ENCODE measurements at places on chromosomes 13 and 19.
A peak's percentile ranks its signal among the peaks of the same experiment; 100 is the strongest.

- no peak overlapping the region for H3K27ac ChIP-seq
- H3K27me3 ChIP-seq = no peaks in the 10 kb centered on the region
- no peak overlapping the region for H3K4me3 ChIP-seq
- no peaks in the 10 kb centered on the region for H3K4me1 ChIP-seq
Measured at GRCh38 chr19:813219-814151, 8.3 kb downstream of the PLPPR3 start.

- H3K27me3 ChIP-seq = no peaks in the 10 kb centered on the region
- no peaks in the 10 kb centered on the region for H3K36me3 ChIP-seq
Measured at GRCh38 chr13:66965181-66965580, 265.0 kb downstream of the PCDH9 start.

DNA sequence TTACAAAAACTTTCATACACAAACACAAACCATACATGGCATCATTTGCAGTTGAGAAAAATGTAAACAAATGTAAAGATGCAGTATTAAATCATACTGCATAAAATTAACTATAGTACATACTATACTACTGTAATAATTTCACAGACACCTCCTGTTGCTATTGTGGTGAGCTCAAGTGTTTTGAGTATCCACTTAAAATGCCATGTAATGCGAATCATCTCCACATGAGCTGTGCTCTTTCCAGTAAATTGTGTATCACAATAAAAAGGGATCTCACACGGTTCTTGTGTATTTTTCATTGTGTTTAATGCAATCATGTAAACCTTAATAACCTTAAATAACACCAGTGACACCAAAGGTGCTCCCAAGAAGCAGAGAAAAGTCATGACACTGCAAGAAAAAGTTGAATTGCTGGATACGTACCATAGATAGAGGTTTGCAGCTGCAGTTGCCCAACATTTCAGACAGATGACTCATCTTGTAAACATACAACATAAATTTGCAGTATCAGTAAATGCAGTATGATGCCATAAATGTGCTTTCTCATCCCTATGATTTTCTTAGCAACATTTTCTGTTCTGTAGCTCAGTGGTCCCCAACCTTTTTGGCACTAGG, 166.6 kb downstream of the RAP2A start:
- H3K36me3 ChIP-seq = no peaks in the 10 kb centered on the region
- H3K27me3 ChIP-seq = no peaks in the 10 kb centered on the region
- no peak overlapping the region for H3K4me3 ChIP-seq
- H3K4me1 ChIP-seq = no peaks in the 10 kb centered on the region
- DNase-seq = no peak

DNA sequence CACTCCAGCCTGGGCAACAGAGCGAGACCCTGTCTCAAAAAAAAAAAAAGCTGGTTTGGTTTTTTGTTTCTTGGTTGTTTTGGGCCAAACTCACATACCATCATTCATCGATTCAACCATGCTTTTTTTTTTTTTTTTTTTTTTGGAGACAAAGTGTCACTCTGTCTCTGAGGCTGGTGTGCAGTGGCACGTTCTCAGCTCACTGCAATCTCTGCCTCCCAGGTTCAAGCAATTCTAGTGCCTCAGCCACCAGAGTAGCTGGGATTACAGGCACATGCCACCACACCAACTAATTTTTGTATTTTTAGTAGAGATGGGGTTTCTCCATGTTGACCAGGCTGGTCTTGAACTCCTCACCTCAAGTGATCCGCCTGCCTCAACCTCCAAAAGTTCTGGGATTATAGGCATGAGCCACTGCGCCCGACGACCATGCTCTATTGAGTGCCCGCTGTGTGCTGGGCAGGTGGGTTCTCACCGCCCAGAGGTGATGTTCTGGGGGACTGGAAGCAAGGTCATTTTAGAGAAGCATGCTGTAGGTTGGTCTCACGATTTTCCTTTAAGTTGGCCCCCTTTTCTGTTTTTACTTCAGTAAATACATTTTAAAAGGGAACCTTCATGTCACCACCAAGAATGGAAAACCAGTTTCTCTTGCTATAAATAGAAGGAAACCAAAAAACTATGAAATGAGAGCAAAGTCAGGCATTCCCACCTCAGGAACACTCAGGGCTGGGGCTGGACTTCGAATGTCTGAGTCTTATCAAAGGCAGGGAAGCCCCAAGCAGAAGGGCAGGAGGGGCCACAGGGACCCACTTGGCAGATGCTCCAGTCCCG, 8.3 kb upstream of the JUND start:
- no peak overlapping the region for H3K4me3 ChIP-seq
- no peaks in the 10 kb centered on the region for H3K36me3 ChIP-seq
- DNase-seq = no peak

- no peaks in the 10 kb centered on the region for H3K27me3 ChIP-seq
- no peak overlapping the region for H3K27ac ChIP-seq
- DNase-seq = peak; percentile 79
Measured at GRCh38 chr19:3275583-3276340, 51.3 kb downstream of the CELF5 start.

DNA sequence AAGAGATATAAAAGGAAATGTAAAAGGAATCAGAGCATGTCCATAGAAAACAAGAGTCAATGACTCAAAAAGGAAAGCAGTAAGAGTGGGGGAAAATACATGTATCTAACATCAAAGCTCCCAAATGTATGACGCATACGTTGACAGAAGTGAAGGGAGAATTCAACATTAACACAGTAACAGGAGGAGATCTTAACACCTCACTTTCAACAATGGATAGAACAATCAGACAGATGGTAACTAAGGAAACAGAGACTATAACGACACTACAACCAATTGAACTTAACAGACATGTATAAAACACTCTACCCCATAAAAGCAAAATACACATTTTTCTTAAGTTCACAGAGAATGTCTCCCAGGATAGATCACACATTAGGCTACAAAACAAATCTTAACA, 774.8 kb upstream of the ARGLU1 start:
- no peaks in the 10 kb centered on the region for H3K36me3 ChIP-seq
- no peak overlapping the region for H3K4me3 ChIP-seq
- DNase-seq = no peak
- no peaks in the 10 kb centered on the region for H3K4me1 ChIP-seq
- H3K27ac ChIP-seq = no peak overlapping the region

DNA sequence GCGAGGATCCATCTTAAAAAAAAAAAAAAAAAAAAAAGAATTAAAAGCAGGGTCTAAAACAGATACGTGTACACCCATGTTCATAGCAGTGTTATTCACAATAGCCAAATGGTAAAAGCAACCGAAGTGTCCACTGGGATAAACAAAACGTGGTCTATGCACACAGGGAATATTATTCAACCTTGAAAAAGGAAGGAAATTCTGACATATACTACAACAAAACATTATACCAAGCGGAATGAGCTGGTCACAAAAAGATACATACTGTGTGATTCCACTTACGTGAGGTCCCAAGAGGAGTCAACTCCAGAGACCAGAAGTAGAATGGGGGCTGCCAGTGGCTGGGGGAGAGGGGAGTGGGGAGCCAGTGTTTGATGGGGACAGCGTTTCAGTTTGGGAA, 14.7 kb upstream of the ADPRHL1 start:
- H3K4me3 ChIP-seq = no peak overlapping the region
- no peaks in the 10 kb centered on the region for H3K4me1 ChIP-seq
- H3K27me3 ChIP-seq = no peaks in the 10 kb centered on the region
- H3K36me3 ChIP-seq = no peaks in the 10 kb centered on the region
- no peak for DNase-seq

DNA sequence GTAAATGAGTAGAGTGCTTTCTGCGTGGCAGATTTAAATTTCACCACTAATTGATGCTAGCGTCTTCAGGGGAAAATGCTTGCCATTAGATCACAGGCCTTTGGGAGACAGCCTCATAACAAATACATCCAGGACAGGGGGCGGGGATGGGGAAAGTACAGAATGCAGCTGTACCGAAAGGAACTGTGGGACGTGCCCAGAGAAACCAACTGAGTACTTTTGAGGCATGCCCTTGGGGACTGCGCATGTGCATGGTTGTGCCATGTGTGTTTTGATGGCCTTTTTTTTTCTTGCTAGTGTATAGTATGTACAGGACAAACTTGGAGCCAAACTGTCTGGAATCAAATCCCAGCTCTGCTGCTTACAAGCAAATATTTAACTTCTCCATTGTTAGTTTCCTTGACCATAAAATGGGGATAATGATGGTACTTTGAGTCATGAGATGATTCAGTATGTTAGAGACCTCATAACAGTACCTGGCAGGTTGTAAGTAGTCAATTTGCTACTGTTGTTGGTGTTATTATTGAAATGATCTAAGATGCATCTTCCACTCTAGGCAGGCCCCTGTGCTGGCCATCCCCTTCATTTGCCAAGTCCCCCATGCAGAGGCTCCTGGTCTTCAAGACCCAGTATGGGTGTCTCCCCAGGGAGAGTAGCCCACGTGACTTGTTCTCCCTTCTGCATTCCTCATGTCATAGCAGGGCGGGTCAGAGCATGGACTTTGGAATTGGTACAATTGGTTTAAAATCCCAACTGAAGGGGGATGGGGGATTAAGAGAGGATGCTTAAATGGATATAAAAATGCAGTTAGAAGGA, 68.3 kb upstream of the NPAS1 start:
- peak overlapping the region; percentile 50 for H3K27ac ChIP-seq
- peaks cover 12% of the 10 kb centered on the region for H3K4me1 ChIP-seq
- no peak overlapping the region for H3K4me3 ChIP-seq
- peaks cover 3% of the 10 kb centered on the region for H3K36me3 ChIP-seq
- DNase-seq = no peak

DNA sequence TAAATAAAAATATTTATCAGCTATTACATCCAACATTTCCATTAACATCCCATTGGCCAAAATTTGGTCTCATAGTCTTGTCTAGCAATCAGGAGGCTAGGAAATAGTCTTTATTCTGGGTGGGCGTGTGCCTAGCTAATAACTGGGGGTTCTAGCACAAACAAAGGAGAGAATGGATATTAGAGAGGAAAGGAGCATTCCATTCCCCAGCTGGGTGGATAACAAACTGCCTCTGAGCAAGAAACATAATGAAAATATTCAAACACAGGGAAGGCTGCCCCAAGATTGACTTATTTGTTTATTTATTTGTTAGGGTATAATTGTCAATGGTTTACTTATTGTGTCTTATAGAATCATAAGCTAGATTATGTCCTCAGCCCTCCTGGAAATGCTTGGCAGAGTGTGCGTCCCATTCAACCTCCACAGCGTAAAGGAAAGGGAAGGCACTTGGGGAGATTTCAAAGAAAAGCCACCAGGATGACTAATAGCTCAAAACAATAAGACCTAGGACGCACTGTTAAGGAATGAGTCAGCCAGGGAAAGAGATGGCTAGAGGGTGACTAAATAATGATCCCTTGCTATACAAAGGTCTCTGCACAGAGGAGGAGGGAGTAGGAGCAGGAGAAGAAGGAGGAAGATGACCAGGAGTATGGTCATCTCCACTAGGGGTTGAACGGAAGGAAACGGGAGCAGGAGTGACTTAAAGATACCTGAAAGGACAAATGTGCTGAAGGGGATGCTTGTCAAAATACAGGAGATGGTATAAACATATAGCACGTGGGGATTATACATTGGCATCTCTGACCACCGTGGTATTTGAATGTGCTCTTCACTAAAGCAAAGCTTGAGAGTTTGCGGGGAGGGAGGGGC, 23.5 kb upstream of the USP12 start:
- H3K27ac ChIP-seq = no peak overlapping the region
- no peaks in the 10 kb centered on the region for H3K27me3 ChIP-seq
- no peaks in the 10 kb centered on the region for H3K36me3 ChIP-seq
- no peak for DNase-seq
- H3K4me3 ChIP-seq = no peak overlapping the region

DNA sequence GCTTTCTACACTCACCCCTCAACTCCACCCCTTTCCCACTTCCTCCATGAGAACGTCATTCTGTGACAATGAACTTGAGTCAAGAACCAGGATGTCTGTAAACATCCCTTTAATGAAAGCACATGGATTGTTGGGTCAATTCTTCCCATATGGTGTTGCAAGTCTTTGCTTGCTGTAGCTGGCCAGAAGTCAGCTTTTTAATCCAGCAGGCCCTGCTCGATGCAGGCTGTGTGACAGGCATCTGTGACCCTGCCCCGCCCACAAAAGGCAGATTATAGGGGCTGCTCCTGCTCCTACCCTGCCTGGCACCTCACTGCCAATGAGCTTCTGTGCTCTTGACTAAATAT, 78.0 kb downstream of the STARD13 start:
- DNase-seq = no peak
- no peaks in the 10 kb centered on the region for H3K27me3 ChIP-seq
- H3K36me3 ChIP-seq = no peaks in the 10 kb centered on the region

DNA sequence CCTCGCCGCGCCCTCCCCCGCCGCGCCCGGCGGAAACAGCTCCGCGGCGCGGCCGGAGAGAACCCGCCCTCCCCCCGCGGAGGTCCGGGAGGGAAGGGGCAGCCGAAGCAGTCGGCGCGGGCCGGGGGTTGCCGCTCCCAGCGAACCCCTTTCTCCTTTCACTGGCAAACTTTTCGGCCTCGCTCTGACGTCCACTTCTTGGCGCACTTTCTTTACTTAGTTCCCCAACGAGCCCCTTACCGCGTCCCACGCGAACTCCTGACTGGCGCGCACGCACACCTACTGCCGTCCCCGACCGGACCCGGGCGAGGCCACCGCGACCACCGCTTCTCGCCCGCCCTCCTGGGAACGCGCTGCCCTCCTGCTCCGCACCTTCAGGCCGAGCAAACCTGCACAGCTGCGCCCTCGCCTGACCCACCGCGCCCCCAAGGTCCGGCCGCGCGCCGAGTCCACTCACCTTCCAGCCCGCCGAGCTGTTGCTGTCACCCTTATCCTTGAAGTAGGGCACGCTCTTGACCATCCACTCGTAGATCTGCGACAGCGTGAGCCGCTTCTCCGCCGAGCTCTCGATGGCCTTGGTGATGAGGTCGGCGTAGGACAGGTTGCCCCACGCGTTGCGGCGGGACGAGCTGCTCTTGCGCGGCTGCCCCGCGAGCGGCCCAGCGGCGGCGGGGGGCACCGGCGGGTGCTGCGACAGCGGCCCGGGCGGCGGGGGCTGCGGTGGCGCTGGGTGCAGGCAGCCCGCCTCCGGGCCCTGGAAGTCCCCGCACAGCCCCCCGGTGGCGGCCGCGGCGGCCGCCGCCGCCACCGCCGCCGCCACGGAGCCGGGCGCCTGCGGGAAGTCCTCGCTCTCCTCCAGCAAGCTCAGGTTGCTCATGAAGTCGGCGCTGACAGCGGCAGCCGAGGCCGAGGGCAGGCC, 1.1 kb downstream of the FOXO1 start:
- peaks cover 31% of the 10 kb centered on the region for H3K4me1 ChIP-seq
- H3K4me3 ChIP-seq = peak overlapping the region; percentile 96
- H3K27me3 ChIP-seq = no peaks in the 10 kb centered on the region
- H3K27ac ChIP-seq = peak overlapping the region; percentile 99

Measured in right lobe of liver (tissue), 6 donors.